T-helper 17 cell (primary cell): ENCODE measurements at places on chromosomes 3 and 15.
A peak's percentile ranks its signal among the peaks of the same experiment; 100 is the strongest.

- H3K4me3 ChIP-seq: no peak overlapping the region
- DNase-seq: no peak
- peak overlapping the region; percentile 84 for H3K27ac ChIP-seq
Measured at GRCh38 chr15:59255680-59256336, 49.2 kb downstream of the LDHAL6B start.

GRCh38 chr15:23869396-23869795 lies 182.3 kb upstream of the NDN start:
- no peak overlapping the region for H3K27ac ChIP-seq
- H3K4me1 ChIP-seq: no peaks in the 10 kb centered on the region
- H3K36me3 ChIP-seq: no peaks in the 10 kb centered on the region

DNA sequence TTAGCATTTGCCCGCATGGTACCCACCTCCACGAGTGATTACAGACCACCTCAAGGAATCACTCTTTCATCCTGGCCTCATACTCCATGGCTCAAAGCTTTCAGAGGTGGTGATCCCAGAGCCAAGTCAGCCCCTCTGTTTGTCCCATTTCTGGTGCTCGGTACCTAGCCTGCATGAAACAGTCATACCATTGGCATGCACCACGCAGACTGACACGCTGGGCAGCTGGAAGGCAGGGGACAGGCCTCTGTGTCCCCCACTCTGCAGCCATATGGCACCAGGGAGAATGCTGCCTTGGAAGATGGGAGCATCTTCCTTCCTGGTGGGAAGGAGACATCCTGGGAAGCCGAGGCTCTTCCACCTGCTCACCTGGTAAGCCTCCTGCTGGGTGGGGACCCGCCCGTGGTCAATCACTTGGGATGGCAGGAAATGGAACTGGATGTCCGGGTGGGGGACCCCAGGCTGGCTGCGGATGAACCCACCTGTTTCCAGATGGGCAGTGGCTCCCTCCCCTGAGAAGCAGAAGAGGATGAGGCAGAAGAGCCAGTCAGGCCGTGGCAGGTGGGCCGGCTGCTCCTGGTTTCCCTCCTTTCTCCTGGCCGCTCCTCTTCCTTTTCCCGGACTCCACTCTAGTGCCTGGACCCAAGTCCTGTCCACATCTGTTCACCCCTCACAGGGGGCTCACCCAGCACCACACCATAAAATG lies 26.9 kb downstream of the CHDH start:
- peaks cover 10% of the 10 kb centered on the region for H3K27me3 ChIP-seq
- no peaks in the 10 kb centered on the region for H3K4me1 ChIP-seq

- H3K27me3 ChIP-seq: peaks cover 25% of the 10 kb centered on the region
- no peak for DNase-seq
- H3K4me3 ChIP-seq: no peak overlapping the region
- no peak overlapping the region for H3K27ac ChIP-seq
- peaks cover 2% of the 10 kb centered on the region for H3K36me3 ChIP-seq
Measured at GRCh38 chr3:18951333-18951732, 197.0 kb upstream of the KCNH8 start.

GRCh38 chr3:70064194-70064779 lies 64.8 kb downstream of the SAMMSON start:
- no peaks in the 10 kb centered on the region for H3K4me1 ChIP-seq
- H3K27me3 ChIP-seq: peaks cover 19% of the 10 kb centered on the region
- no peak overlapping the region for H3K4me3 ChIP-seq
- H3K36me3 ChIP-seq: no peaks in the 10 kb centered on the region
- no peak for DNase-seq
- H3K27ac ChIP-seq: no peak overlapping the region

- no peak for DNase-seq
- peaks cover 6% of the 10 kb centered on the region for H3K36me3 ChIP-seq
- no peak overlapping the region for H3K4me3 ChIP-seq
- no peak overlapping the region for H3K27ac ChIP-seq
Measured at GRCh38 chr15:48965972-48966371, 2.3 kb upstream of the SHC4 start.
